ENCODE measurements at places on chromosomes 4 and X.

- DNase-seq = no peak
Measured at GRCh38 chrX:101160001-101160400, 59.6 kb upstream of the DRP2 start.

DNA sequence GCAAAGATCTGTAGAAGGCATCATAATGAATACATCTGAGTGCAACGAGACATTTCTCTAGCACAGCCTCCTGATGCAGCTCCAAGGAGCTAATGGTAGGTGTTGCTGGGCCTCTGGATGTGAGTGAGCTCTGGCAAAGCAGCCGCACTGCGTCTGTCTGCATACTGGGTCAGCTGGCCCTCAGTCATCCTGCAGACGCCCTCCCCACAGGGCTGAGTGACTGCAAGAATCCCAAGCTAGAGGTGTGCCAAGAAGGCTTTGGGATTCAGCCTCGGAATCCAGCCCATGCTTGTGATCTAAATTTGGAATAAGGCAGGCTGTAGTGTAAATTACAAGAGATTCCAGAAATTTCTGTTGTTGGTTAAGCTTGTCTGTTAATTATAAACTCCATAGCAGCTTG lies 18.5 kb downstream of the HERC3 start:
- no peak for DNase-seq

- no peak for DNase-seq
Measured at GRCh38 chr4:12144051-12144450, 715.4 kb upstream of the HS3ST1 start.

GRCh38 chr4:184396570-184397515 lies 77.5 kb downstream of the IRF2 start:
- DNase-seq = no peak

DNA sequence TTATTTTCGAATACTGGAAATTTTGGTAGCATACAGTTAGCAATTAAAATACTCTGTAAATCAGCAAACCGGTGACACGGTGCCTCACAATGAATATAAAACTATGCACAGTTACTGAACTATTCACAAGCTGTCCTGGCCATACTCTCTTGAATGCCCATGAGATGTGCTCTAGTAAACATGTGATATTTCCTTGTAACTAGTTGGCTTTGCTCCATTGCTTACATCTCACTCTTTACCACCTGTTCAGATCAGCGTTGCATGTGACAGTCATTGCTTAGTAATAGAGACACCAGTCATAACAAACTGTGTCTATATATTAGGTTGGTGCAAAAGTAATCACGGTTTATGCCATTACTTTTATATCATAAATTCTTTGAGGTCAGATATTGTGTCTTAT lies 897.9 kb upstream of the FTHL17 start:
- no peak for DNase-seq

- no peak for DNase-seq
Measured at GRCh38 chr4:22486276-22486675, 29.6 kb downstream of the ADGRA3 start.

GRCh38 chr4:88706574-88706973 lies 8.9 kb upstream of the NAP1L5 start:
- no peak for DNase-seq

DNA sequence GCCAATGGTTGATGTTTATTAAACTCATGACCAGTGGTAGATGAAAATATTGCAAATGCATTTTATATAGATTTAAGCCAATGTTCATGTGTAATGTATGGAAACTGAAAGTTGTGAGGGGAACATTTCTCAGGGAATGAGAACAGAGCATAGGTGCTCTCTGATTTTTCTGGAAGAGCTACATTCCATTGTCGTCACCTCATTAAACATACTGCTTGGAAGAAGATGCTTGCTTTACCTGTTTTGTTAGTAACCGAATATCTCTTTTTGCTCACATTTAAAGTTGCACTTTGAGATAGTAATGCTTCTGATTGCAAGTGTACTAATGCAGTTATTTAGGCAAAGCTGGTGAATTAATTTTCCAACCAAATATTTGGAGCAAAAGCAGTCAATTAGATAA lies 93.8 kb upstream of the CLCN4 start:
- DNase-seq = no peak

GRCh38 chr4:139833151-139833910 lies 167.7 kb downstream of the MGST2 start:
- DNase-seq = no peak

All from inflammatory macrophage (primary cell).